Urinary bladder (tissue), 4 donors: ENCODE measurements at places on chromosomes 12 and 14. TPM values are rescaled to one million over a fixed set of nuclear protein-coding genes. Genes with fewer than 3 reads are reported as not detected.

IQSEC3 gene
- 1.5 TPM for total RNA-seq

GRCh38 chr12:15778126-15778525, 11.1 kb downstream of the EPS8 start:
- no peak for DNase-seq

PLCZ1 gene
- total RNA-seq = not detected

DNA sequence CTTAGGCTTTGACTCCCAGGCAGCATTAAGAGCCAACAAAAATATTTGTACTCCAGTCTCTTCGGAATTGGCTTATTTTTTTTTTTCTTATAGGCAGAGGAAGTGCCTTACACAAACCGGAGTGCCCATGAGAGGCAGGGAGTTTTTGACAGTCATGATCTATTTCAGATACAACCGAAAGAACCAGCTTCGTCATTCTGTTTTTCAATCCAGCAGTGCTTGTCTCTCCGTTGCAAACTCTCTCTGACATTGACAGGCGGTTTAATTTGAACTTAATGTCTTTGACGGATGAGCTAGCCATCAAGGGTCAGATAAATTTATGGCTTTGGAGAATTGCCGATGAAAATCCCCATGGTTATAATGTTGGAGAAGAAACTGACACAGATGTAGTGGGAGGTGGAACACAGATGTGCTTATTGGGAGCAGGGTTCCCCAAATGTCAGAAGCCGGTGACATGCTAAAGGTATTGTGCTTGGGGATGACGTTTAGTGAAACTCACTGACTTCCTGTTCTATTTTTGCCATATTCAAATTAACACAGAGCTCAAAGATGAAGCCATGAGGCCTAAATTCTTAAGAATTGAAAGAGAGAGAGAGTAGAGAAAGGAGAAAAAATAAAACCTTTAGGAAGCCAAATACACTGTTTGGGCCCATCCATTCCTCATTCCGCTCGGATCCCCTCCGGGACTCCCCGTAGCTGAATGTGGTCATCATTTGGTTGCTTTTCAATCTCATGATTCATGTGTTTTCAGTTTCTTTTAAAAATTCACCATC, 59.7 kb downstream of the PLXNC1 start:
- no peak for DNase-seq

MAP3K9 gene
- 2.7 TPM for total RNA-seq

GRCh38 chr14:47674148-47674542, 1.3 kb downstream of the MDGA2 start:
- no peak for DNase-seq

TAS2R9 gene
- 0.37 TPM for total RNA-seq

COX8C gene
- not detected for total RNA-seq

DNA sequence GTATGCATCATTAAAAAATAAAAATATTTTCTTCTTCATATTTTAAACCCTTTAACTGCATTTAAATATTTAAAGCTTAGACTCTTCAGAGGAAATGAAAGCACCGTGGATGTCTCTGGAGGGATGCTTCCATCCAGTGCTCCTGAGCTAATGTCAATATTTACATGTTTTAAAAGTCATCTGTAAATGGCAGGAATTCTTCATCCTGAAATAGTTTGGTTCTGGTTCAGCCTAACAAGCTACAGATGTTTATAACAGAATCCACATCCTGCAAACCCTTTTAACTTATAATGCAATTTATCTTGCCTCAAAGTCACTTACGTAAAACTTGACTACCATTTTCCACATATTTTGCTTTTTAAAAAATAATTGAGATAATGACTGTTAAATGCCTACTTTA, 1207.3 kb downstream of the SLC16A7 start:
- no peak for DNase-seq

DNA sequence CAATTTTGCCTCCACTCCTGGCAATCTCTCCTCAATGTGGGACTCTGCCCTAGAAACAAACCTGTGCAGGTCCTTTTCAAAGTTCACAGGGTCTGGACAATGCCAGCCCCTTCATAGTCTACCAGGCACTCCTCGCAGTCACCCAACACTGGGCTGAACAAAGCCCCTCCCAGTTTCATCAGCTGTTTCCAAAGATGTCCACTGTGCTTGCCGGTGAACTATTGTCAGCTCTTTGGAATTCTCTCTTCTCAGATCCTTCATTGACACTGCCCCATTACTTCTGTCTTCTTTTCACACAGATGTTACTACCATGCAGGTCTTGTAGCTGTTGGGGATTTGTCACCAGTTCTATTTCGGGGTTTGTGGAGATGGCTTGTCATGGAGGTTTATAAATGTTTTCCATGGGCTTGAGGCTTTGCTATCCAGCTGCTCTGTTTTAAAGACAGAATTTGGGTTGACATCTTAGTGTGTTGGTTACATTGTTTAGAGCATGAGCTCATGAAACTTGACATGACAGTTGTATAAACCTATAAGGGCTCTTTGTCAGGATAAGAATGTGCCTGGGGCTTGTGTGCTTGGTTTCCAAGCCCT, 77.3 kb upstream of the DHRS4 start:
- DNase-seq = no peak

DNA sequence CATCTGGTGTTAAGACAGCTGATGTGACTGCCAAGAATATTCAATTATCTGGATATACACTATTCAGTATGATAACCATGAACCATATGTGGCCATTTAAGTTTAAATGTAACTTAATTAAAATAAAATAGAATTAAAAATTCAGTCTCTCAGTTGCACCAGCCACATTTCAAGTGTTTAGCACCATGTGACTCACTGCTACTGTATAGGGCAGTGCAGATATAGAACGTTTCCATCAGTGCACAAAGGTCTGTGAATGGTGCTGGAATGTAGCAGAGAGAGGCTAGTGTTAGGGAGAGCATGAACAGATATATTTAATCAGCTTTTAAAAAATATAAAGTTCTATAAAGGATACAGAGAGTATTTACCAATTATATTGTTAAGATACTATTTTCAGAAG, 28.7 kb downstream of the ARID4A start:
- DNase-seq = no peak

GRCh38 chr14:22824711-22825359, 4.9 kb upstream of the MRPL52 start:
- DNase-seq = no peak

DNA sequence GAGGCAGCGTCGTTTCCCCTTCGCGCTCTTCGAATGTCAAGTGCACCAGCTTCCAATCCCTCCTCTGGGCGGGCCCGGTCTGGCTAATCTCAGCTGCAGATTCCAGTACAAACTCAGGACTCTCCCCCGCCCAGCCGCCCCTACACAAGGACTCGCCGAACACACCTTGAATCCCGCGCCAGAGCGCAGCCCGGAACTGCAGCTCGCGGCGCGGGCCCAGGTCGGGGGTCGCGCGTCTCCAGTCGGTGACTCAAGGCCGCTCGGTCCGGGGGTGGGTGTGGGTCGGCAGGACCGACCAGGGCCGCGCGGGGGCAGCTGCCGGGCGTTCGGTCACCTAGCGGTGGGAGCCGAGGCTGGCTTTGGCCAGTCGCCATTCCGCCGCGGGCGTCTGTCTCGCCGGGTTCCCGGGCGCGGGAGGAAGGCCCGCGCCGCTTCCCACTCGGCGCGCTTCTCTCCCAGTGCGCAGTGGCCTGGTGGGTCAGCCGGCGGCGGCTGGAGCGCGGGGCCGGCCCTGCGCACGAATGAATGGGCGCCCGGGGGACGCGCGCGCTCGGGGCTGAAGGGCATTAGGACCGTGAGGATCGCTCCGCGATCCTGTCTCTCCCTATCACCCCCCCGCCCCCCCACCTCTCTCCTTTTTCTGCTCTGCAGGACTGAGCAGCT, at the start of gene GALNT16:
Gene GALNT16 (plus strand): TSS at position 632 of the 663 bp plus-strand sequence. CDS start 133 bp downstream, outside the sequence.
- no peak for DNase-seq

GRCh38 chr14:101836135-101836534, 74.6 kb downstream of the PPP2R5C start:
- DNase-seq = no peak
